Activated CD4-positive, alpha-beta T cell treated with anti-CD3 and anti-CD28 coated beads, Interleukin-2, amount 50 U/mL, for 24 hours (primary cell): ENCODE measurements at places on chromosomes 2 and 18.

DNA sequence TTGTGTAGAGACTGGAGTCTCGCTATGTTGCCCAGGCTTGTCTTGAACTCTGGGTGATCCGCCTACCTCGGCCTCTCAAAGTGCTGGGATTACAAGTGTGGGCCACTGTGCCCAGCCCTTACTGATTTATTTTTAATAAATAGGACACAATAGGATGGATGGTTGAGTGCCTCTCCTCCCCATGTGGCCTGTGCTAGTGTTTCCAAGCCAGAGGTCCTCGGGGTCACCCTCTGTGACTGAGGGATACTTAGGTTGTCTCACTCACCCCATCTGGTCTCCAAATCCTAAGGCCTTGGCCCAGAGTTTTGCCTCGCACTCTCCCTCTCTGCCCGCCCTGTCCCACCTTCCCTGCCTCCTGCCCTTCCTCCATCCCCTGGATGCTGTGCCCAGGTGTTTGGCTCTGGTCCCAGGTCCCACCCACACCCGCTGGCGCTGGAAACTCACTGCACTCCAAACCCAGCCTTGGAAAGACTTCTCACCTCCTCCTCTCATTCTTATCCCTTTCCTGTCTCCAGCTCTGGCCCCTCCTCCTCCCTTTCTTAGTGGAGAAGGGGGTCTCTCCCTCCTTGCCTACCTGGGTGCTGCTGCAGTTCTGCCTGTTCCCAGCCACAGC lies 4.7 kb upstream of the ECEL1 start:
- no peak for DNase-seq

GRCh38 chr2:232292395-232293154 lies 86.0 kb upstream of the ALPP start:
- DNase-seq, result peak; percentile 27

- DNase-seq, result no peak
Measured at GRCh38 chr2:109473616-109474318, 140.0 kb downstream of the SEPTIN10 start.

- DNase-seq, result no peak
Measured at GRCh38 chr18:42296723-42297122, 341.7 kb downstream of the PIK3C3 start.

- DNase-seq, result no peak
Measured at GRCh38 chr2:204491528-204491927, 53.7 kb upstream of the PARD3B start.

GRCh38 chr2:119204525-119204924 lies 19.1 kb upstream of the STEAP3 start:
- DNase-seq, result no peak

GRCh38 chr2:143545059-143545948 lies 416.1 kb downstream of the ARHGAP15 start:
- no peak for DNase-seq

GRCh38 chr2:9001229-9001628 lies 2.3 kb downstream of the MBOAT2 start:
- no peak for DNase-seq
